ENCODE measurements at places on chromosomes 6 and 20. TPM values are rescaled to one million over a fixed set of nuclear protein-coding genes. Genes with fewer than 3 reads are reported as not detected.

The MAFB gene
- 17.5 TPM for total RNA-seq

The MAP3K5 gene
- 25.5 TPM for total RNA-seq

The BNIP5 gene
- total RNA-seq: 0.06 TPM

The OR12D3 gene
- total RNA-seq: not detected

The PRELID3B gene
- 48.7 TPM for total RNA-seq

Measured in lung (tissue), 17 donors.